ENCODE measurements at places on chromosomes 7 and 10.

GRCh38 chr7:324011-324410, 34.0 kb downstream of the FOXL3 start:
- no peak for DNase-seq

DNA sequence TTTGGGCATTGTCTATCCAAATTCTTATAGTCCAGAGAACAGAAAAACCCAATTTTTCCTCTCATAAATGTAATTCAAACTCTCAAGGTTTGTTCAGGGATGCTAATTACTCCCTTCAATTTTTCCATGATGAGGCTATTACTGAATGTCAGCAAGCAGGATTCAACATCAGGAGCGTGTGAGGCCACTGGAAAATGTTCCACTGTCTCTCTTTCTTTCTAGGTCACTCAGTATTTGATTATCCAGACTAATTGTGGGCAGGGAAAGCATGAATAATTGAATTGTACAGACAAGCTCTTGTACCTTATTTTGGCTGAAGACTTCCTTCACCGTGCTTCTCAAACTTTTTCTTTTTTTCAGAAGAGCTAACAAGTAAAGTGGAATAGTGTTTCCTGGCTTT, 30.7 kb downstream of the THNSL1 start:
- DNase-seq = no peak

DNA sequence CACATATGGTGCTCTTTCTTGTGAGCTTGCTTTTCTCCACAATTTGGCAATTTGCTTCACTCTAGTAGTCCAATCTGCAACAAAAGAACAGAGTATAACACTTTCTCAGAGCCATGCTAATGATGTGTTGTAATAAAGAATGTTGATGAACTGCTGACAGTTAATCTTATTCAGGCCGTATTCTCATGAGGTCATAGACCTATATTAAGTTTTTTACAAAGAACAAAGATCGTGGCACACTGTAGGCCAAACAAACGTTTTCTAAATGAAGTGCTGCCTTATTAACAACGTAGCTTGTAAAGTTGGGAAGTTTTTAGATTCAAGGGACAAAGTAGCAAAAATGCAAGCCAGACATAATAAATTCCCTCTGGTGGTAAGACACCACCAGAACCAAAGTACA, 160.1 kb downstream of the GALNT11 start:
- DNase-seq = no peak

DNA sequence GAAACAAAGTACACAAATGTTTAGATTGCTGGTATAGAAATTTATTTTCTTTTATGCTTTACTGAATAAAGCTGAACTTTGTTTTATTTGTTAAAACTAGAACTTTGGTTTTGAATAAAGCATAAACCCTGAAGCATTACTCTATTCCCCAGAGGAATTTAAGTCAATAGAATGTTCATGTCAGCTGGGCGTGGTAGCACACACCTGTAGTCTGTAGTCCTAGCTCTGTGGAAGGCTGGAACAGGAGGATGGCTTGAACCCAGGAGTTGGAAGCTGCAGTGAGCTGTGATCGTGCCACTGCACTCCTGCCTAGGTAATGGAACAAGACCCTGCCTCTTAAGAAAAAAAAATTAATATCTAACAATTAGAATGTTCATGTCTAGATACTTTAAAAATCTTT, 139.0 kb upstream of the ASAH2 start:
- no peak for DNase-seq

GRCh38 chr7:139992353-139993044, 70.3 kb downstream of the PARP12 start:
- DNase-seq = no peak

DNA sequence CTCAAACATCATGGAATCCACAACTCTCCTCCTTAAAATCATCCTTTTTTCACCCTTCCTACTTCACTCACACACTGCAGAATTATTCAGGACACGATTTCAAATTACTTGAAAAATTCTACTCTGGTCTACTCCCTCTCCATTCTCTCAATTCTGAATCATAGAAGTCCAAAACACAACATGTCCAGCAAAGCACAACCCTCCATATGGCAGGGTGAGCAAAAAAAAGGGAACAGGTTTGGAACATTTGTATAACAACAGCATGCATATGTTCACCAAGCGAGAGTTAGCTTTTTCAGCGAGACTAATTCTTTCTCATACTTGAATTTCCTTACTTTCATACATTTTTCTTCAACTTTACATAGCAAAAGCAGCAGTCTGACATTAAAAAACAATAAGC, 73.4 kb downstream of the ABI1 start:
- no peak for DNase-seq

- DNase-seq = no peak
Observed at GRCh38 chr7:75823198-75823910, 9.7 kb upstream of the CCL24 start.

- DNase-seq = no peak
Observed at GRCh38 chr10:129099992-129100391, 367.0 kb upstream of the MGMT start.

GRCh38 chr7:128833946-128834325, 3.7 kb downstream of the FLNC start:
- no peak for DNase-seq

DNA sequence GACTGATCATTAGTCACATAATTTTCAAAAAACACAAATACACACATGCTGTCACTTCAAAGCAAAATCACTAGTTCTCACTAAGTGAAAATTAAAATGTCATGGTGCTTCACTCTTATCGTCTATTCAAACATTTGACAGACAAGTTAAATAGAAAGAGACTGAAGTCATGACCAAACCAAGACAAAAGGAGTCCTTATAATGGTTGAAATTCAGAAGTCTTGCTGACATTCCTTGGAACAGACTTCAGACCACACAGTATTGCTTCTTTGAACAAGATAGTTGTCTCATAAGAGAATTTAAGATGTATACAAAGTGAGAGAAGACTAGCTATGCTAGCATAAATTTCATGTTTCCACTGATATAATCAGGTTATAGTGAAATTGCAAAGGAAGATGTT, 119.5 kb downstream of the SEMA3D start:
- no peak for DNase-seq

DNA sequence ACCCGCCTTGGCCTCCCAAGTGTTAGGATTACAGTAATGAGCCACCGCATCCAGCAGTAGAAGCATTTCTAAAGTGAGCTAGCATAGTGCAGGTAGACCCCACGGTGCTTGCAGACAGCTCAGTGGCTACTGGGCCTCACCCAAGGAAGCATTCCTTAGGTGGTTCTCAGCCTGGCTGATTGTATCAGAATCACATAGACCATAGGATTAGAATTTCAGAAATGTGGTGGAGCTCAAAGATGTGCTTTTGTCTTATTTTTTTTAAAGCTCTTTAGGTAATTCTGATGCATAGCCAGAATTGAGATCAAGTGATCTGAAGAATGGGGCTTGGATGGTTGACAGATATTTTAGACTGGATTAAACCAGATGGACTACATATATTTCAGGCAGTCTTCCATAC, 10.9 kb downstream of the ANLN start:
- DNase-seq = no peak

- DNase-seq = no peak
Observed at GRCh38 chr7:3730276-3730675, 429.2 kb downstream of the SDK1 start.

DNA sequence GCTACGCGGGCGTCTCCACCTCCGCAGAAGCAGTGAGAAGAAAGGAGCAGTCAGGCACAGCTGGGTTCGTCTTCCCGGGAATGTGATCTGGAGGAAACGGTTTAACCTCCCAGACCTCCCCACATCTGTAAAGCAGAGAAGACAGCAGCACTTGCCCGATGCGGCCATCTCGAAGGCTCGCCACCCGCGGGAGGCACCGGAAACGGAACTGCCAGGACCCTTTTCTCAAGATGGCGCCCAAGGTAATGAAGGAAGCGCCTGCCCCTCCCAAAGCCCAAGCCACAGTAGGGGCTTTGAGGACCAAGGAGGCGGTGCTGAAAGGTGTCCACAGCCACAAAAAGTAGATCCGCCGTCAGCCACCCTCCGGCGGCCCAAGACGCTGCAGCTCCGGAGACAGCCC, 41.7 kb downstream of the ASB13 start:
- no peak for DNase-seq

GRCh38 chr7:121157885-121158590, 169.5 kb downstream of the CPED1 start:
- no peak for DNase-seq

DNA sequence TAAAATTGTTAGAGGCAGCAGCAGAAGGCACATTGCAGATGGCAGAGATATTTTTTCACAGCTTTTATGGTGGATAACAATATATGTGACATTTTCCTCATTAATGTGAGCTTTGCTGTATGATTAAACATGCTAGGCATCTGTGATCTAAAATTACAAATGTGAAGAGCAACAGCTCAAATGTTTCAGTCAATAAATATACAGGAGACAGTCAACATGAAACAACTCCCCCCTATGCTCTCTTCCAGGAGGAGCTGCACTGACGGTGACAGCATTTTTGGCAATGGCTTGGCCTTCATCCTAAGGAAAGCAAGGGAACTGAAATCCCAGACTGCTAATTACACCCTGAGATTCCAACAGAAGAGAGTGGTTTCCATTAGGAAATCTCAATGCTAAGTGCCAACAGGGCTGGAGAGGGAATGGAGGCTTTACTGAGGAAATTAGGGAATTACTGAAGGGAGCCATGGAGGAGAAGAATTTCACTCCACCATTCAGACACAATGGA, 51.4 kb upstream of the GRB10 start:
- DNase-seq = no peak

DNA sequence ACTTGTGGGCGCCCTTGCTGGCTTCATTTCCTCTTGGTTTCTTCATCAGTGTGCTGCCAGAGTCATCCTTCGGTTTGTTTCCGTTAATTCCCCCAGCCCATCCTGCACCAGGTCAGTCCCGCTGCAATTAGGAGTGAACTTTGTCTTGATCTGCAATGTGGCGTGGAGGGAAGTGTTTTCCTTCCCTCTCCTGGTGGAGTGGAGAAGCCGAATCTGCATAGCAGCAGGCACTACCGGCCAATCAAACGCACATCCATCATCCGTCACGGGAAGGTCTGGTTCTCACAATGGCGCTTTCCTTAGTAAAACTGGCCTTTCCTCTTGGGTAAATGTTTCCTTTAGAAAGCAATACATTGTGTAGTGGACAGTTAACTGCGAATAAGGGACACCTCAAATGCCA, 337.5 kb downstream of the CXCL12 start:
- no peak for DNase-seq

- no peak for DNase-seq
Observed at GRCh38 chr10:124245806-124246440, 152.5 kb upstream of the CHST15 start.

DNA sequence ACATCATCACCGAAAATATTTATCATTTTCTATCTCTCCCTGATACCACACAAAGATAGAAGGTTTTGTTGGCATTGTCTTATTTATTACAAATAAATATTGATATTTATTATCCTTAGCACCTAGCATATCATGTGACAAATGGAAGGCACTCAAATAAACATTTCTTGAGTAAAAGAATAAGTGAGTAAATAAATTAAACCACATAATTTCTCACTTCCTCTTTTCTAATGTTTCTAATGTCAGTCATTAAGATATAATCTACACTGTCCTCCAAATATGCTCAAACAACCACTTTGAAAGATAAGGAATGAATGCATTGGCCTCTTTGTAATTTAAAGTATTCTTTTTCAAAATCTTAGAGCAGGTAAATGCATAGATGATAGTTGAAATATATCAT, 1027.8 kb upstream of the LRRTM3 start:
- DNase-seq = no peak
